ENCODE measurements at places on chromosomes 7 and 10. TPM values are rescaled to one million over a fixed set of nuclear protein-coding genes. Genes with fewer than 3 reads are reported as not detected.

The SFRP4 gene
- total RNA-seq = 0.32 TPM

The ANXA8L1 gene
- 0.68 TPM for total RNA-seq

The ATP5MK gene
- 1,179 TPM for total RNA-seq

The LMBR1 gene
- total RNA-seq = 35.4 TPM

The PPP1R17 gene
- not detected for total RNA-seq

- no peak for DNase-seq
Observed at GRCh38 chr7:98133181-98133580, 26.5 kb downstream of the LMTK2 start.

GRCh38 chr10:32131388-32131787 lies 75.2 kb upstream of the KIF5B start:
- DNase-seq = no peak

GRCh38 chr7:88226886-88227516 lies 7.2 kb upstream of the SRI start:
- no peak for DNase-seq

GRCh38 chr10:64040781-64041180 lies 519.6 kb downstream of the REEP3 start:
- DNase-seq = no peak

- DNase-seq = no peak
Observed at GRCh38 chr7:151289891-151290290, 41.4 kb upstream of the SMARCD3 start.

GRCh38 chr10:70744617-70745143 lies 40.5 kb downstream of the TBATA start:
- no peak for DNase-seq

DNA sequence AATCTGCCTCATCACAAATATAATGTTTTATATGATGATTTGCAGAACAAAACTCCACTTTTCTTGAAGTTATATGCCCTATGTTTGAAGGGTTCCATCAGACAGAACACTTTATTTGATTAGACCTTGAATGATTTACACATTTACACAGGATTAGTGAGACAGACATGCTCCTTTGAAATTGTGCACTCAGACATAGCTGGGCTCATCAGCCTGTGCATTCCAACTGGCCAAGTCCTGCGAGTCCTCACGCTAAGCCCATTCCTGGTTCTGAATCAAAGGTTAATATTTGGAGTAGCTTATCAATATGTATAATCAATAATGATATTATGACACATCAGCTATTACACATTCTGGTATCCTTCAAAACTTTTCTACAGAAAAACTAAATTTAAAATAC lies 173.6 kb downstream of the MBL2 start:
- no peak for DNase-seq

DNA sequence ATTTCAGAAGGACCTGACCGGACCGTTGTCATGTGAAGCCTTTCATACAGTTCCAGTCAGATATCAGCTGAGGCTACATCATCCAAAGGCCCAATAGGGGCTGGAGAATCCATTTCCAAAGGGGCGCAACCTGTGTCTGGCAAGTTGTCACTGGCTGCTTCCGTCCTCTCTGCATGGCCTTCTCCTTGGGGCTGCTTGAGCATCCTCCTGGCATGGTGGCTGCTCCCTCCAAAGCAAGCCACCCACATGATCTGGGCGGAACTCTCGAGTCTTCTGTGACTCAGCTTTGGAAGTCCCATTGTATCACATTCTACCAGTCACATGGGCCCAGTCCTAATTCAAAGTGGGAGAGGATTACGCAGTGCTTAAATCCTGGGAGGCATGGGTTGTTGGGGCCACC lies 207.0 kb upstream of the SHH start:
- no peak for DNase-seq

DNA sequence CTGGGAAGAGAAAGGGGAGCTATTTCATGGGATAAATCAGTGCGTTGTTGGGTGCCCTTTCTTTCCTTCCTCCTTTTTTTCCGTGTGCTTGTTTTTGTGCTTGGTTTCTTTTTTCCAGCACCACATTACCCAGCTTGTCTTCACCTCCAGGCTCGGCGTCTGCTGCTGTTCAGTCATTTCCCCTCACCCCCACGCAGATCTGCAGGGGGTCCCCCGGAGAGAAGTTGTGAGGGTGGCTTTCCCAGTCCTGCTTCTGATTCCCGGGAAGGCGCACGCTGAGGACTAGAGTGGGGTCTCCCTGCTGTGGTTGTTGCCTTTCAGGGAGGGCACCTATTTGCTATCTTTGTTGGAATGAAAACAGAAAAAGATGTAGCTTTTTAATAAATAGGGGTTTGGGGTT lies 1.6 kb downstream of the CAMK1D start:
- DNase-seq = no peak

- DNase-seq = no peak
Observed at GRCh38 chr10:86793696-86794095, 37.3 kb downstream of the BMPR1A start.

Measured in Right ventricle myocardium inferior (tissue), 1 donor.